Nephron progenitor cell (in vitro differentiated cells): ENCODE measurements at places on chromosomes 4 and X.

DNA sequence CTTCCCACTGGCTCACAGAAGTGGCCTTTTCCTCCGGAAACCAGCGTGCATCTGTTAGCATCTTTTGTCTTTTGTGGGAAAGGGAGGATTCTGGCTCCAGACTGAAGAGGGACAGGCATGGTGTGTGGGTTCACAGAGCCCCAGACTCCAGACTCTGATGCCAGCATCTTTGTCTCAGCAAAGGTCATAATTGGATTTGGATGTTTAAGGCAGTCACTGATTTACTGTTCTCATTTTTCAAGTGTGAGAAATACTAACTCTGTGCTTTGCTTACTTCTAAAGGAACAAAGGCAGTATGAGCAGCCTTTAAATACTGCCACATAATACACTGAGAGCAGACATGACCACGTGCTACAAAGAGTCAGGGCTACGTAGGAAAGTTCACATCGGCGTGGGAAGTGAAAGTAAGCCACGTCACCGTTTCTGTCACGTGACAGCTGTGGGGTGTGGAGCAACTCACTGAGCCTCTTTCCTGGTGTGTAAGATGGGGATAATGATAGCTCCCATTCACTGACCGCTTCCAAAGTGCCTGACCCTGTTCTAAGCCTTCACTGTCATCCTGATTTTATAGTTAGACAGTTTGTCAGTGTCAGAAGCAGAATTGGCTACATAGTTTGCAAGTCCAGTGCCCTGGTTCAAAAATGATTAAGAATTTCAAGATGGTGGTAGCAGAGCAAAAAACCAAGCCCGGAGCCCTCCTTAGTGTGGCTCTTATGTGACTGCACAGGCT, 24.8 kb upstream of the TMSB4X start:
- H3K27ac ChIP-seq, result no peak overlapping the region
- no peaks in the 10 kb centered on the region for H3K27me3 ChIP-seq
- H3K4me1 ChIP-seq, result peaks cover 54% of the 10 kb centered on the region
- no peaks in the 10 kb centered on the region for H3K36me3 ChIP-seq
- no peak overlapping the region for H3K4me3 ChIP-seq

- no peak for DNase-seq
- H3K4me1 ChIP-seq, result peaks cover 7% of the 10 kb centered on the region
- no peak overlapping the region for H3K27ac ChIP-seq
- no peak overlapping the region for H3K4me3 ChIP-seq
Measured at GRCh38 chr4:84887824-84888223, 78.7 kb downstream of the WDFY3 start.

DNA sequence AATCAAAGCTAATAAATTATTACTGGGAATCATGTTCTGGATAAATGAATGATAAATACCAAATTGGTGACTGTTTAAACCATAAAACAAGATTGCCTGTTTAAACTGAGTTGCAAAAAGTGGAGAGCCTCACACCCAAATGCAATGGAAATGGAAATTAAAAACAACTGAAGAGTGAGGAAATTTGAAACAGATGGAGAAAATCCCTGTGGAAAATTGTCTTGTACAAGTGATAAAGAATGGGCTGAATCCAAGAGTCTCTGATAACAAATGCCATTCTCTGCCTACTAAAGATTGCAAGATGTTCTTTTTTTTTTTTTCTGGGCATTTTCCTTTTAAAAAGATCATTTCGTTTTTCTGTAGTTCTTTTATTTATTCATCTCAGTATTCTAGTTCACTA, 426.3 kb downstream of the NLGN4X start:
- no peak overlapping the region for H3K4me3 ChIP-seq
- no peak for DNase-seq
- no peak overlapping the region for H3K27ac ChIP-seq
- H3K36me3 ChIP-seq, result no peaks in the 10 kb centered on the region
- H3K4me1 ChIP-seq, result no peaks in the 10 kb centered on the region

GRCh38 chr4:67700116-67700737, 728 bp downstream of the UBA6 start:
- peak overlapping the region; percentile 96 for H3K4me3 ChIP-seq
- peak overlapping the region; percentile 83 for H3K27ac ChIP-seq
- no peak for DNase-seq
- H3K4me1 ChIP-seq, result peaks cover 33% of the 10 kb centered on the region

GRCh38 chrX:143435916-143436315, 81.4 kb downstream of the SPANXN3 start:
- H3K36me3 ChIP-seq, result no peaks in the 10 kb centered on the region
- H3K4me1 ChIP-seq, result no peaks in the 10 kb centered on the region
- H3K27ac ChIP-seq, result no peak overlapping the region

DNA sequence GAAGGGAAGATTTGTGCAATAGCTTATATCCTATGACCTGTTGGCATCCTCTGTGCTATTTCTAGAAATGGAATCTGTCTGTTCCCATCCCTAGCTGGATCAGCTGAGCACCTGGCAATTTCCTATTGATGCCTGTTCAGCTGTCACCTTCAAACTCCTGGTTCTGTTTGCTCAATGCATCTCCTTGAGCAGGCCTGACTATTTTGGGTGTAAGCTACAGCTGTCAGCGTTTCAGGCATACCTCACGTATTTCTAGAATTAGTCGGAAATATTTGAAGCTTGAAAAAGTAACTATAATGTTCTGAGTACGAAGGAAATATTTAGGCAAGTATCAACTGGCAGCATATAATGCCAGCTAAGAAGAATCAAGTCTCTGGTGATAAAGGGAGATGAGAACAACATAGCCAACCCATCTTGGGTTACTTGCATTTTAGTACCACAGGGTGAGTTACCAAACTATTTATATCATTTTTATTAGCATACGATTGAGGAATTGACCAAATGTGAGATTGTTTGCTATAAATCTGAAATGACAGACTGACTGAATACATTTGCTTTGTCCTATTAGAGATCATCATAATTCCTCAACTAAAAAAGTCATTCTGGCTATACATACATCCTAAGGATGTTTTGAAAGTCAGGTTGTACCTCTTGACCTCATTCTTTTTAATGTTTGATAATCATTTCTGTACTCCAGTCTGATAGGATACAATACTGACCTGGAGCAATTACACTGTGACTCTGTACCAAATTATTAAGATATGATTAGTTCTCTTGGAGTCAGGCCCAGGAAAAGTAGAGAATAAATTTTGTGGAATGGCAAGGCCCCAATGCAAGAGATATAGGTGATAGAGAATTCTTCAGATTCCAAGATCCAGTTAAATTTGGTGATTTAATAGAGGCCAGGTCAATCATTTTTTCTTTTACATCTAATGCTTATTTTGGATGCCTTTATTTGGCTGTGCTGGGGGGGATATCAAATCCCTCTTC, 36.4 kb upstream of the PLAC1 start:
- peaks cover 36% of the 10 kb centered on the region for H3K4me1 ChIP-seq
- H3K4me3 ChIP-seq, result no peak overlapping the region
- no peak overlapping the region for H3K27ac ChIP-seq
- no peak for DNase-seq

DNA sequence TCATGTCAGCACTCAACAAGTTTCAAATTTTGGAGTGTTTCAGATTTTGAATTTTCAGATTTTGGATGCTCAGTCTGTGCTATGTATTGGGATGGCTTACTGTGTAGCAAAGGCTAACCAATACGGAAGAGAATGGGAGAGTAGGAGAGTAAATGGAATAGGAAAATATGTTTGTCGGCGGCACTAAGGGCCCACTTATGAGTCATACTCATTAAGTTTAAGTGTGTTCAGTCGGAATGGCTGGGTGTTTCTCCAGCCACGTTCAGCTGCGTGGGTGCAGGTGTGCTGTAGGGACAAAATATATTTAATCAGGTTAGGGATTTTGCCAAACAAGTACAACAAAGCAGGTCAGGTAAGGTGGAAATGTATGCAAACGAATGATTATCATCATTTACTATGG, 13.6 kb downstream of the FTHL17 start:
- no peak overlapping the region for H3K4me3 ChIP-seq
- H3K27ac ChIP-seq, result no peak overlapping the region
- no peaks in the 10 kb centered on the region for H3K36me3 ChIP-seq
- no peak for DNase-seq
- no peaks in the 10 kb centered on the region for H3K27me3 ChIP-seq

DNA sequence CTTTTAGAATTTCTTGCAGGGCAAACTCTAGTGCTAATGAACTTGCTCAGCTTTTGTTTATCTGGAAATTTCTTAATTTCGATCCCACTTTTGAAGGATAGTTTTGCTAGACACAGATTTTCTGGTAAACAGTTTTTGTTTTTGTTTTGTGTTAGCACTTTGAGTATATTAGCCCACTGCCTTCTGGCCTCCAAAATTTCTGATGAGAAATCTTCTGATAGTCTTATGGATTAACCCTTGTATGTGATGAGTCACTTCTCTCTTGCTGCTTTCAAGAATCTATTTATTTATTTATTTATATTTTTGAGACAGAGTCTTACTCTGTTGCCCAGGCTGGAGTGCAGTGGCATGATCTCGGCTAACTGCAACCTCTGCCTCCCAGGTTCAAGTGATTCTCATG, 27.0 kb upstream of the GIMD1 start:
- no peak overlapping the region for H3K4me3 ChIP-seq
- H3K27ac ChIP-seq, result no peak overlapping the region
- no peak for DNase-seq

GRCh38 chr4:20299515-20299914, 47.8 kb downstream of the SLIT2 start:
- no peak overlapping the region for H3K27ac ChIP-seq
- peaks cover 2% of the 10 kb centered on the region for H3K36me3 ChIP-seq

GRCh38 chr4:139658185-139658584, 7.4 kb upstream of the MGST2 start:
- DNase-seq, result no peak
- no peak overlapping the region for H3K27ac ChIP-seq
- H3K4me1 ChIP-seq, result peaks cover 67% of the 10 kb centered on the region
- peaks cover 4% of the 10 kb centered on the region for H3K27me3 ChIP-seq

DNA sequence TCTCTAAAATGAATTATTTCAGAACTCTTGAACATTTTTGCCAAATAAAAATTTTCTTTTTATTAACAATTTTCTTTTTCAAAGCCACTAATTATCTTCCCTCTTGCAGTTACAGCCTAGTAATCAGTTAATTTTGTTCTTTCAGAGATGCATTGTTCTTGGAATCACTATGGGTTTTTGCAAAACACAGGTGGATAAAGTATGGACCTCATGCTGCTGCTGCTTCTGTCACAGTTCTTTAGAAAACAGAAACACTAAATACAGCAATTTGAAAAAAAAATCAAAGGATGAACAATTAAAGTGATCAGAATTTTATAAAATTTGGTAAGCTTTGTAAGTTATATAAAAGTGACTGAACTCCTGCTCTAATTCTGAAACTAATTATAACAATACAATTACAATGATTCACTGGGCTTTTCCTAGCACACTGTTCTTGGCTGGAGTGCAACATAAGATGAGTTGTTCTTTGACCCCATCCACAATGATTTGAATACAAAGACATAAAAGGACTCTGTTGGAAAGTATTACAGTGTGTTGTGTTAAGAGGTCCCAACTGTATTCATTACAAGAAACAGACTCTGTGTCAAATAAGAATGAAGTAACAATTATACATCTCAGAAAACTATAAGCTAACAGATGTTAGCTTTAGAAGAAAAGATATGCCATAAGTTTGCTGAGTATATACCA, 59.4 kb upstream of the GK2 start:
- no peak for DNase-seq
- no peaks in the 10 kb centered on the region for H3K4me1 ChIP-seq

DNA sequence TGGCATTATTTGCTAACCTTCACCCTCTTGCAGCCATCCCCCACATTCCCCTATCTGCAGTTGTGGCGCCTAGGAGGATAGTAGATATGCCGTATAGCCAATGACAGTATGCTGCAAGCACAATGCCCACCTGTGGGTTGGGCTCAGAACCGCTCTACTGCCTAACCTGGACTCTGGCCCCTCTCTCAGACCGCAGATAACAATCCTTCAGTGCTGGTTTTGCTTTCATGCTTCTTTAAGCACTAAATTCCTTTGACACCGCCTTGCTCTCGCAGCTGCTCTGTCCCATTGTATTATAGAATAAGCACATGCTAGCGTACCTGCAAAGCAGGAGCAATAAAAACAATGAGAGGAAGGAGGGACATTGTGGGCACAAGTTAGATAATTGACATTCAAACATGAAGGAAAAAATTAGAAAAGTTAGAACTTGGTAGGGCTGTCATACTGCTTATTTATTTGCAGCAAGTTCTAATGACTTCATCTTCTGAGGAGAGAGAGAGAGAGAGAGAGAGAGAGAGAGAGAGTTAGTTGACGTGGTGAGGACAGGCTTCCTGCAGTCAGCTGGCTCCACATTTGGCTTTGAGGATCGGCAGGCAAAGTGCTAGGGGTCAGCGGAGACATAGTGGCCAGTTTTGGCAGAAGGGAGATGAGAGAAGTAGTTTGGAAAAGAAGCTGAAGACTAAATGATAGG, 55.8 kb downstream of the WWC2 start:
- peaks cover 18% of the 10 kb centered on the region for H3K4me1 ChIP-seq
- H3K27ac ChIP-seq, result peak overlapping the region; percentile 0
- H3K36me3 ChIP-seq, result peaks cover 17% of the 10 kb centered on the region

DNA sequence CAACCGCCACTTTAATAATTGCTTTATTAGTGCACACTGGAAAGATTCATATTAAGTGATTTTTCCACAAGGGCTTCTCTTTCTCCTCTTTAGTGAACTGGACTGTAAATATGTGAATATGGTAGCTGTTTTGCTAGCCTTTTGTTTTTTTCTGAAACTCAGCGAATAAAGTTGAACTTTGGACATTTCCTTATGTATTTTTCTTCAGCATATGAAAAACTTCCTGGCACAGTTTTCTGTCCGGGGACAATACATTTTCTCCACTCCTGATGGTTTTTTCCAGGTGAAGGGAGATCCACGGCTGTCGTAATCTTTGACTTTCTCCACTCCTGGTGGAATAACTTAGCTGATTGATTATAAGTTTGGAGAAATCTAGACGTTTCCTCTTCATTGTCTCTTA, 457.4 kb upstream of the FAT1 start:
- no peak overlapping the region for H3K4me3 ChIP-seq
- no peaks in the 10 kb centered on the region for H3K27me3 ChIP-seq
- peaks cover 75% of the 10 kb centered on the region for H3K4me1 ChIP-seq
- no peak overlapping the region for H3K27ac ChIP-seq

DNA sequence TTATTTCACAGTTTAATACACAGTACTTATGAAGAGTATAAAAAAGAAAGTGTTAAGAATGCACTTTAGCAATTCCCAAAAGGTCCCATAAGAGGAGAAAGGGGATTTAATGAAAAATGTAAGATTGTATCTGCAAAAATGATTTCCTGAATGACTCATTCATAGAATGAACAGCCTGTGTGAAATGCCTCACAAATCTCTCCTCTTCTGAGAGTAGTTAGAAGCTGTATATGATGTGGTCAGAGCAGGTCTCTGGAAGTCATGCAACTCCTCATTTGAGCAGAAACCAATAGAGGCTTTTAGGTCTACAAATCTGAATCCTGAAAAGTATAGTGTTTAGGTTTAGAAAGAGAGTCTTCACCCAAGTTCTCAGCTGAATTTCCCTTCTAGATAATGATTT, 381.3 kb upstream of the INTU start:
- no peak overlapping the region for H3K27ac ChIP-seq
- H3K4me3 ChIP-seq, result no peak overlapping the region
- H3K27me3 ChIP-seq, result peaks cover 3% of the 10 kb centered on the region
- H3K4me1 ChIP-seq, result no peaks in the 10 kb centered on the region
- H3K36me3 ChIP-seq, result no peaks in the 10 kb centered on the region
- DNase-seq, result no peak
